ENCODE measurements at places on chromosomes 4 and X.

GRCh38 chr4:94545296-94545695 is 93.6 kb downstream of the PDLIM5 start:
- DNase-seq, result no peak

GRCh38 chr4:55865228-55865806 is 11.9 kb downstream of the EXOC1 start:
- no peak for DNase-seq

DNA sequence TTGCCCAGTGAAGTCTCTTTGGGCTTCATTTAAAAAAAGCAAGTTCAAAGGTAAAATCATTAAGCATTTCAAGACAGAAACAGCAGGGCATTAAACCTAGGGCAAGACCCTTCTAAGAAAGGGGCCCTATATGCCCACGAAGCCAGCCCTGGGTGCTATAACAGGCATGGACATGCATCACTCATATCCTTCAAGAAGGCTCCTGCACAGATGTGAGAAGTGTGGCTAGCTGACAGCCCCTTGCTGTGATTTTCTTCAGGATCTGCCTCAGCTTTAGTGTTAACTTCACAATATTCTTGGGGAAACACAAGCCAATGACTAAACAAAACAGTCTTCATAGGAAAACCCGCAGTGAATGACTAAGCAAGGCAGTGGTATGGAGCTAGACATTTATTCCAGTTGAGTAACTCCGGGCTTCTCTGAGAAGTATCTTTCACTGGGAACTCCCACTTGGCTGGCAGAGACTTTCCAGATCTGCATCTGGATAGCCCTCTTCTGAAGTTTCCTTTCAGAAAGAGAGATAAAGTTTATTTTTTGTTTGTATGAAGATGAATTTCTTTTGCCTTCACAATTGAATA is 11.9 kb upstream of the MAOA start:
- DNase-seq, result no peak

DNA sequence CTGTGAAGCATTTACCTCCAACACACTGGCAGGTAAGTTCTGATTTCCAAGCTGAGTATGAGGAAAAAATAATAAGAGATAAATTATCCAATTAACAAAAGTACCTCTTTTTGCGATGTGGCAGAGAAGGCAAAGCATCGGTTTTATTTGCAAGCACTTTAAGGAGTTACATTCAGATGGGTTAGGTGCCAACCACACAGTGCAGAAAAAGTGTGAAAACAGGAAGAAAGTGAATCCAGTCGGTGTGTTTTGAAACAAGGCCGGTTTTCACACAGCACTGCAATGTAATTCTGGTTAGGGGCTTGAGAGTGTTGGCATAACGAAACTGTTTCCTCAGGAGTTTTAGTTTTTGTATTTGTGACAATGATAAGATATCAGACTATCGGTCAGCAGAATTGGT is 130.8 kb upstream of the PDLIM3 start:
- DNase-seq, result no peak

DNA sequence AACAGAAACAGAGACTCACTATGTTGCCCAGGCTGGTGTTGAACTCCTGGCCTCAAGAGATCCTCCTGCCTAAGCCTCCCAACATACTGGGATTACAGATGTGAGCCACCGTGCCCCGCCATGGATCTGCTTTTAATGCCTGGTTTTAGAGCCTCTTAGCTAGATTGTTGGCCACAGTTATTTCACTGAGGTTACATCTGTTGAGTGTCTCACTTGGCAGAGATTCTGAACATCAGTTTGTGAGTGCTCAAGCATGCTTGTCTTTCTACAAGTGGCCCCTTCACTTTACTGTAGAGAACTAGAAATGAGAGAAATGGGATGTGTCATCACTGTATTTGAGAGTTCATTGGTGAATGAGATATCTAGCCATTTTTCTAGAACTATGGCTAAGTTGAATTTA is 218.5 kb downstream of the APBB2 start:
- DNase-seq, result no peak

- no peak for DNase-seq
Measured at GRCh38 chrX:76971393-76972376, 475.5 kb upstream of the FGF16 start.

GRCh38 chrX:110683925-110684324 is 111.7 kb downstream of the CHRDL1 start:
- no peak for DNase-seq

- no peak for DNase-seq
Measured at GRCh38 chrX:133849676-133850075, 135.7 kb downstream of the GPC3 start.

All from activated naive CD4-positive, alpha-beta T cell treated with anti-CD3 and anti-CD28 coated beads, Interleukin-2, amount 50 U/mL, for 16 hours (primary cell).